Muscle of back (tissue), 13 donors: ENCODE measurements at places on chromosomes 5 and 9. TPM values are rescaled to one million over a fixed set of nuclear protein-coding genes. Genes with fewer than 3 reads are reported as not detected.

- DNase-seq = no peak
Observed at GRCh38 chr5:118447350-118447749, 541.0 kb downstream of the DTWD2 start.

DNA sequence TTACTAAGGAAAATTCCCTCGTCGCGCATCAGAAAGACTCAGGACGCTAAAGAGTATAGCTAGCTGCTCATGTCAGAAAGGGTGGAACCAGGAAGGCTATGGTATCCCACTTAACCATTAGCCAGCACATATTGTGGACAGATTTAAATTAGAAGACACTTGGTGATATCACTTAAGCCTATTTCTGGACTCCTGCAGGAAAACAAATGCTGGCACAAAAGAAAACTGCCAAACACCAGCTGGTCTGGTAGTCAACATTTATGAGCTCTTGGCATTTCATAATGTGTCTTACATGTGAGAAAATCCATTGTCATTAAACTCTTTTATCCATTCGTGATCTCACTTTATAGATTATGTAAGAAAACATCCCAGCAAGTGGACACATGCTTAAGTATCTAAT lies 377.4 kb downstream of the PTPRD start:
- no peak for DNase-seq

GRCh38 chr5:42908086-42908485 lies 96.4 kb upstream of the SELENOP start:
- DNase-seq = no peak

DNA sequence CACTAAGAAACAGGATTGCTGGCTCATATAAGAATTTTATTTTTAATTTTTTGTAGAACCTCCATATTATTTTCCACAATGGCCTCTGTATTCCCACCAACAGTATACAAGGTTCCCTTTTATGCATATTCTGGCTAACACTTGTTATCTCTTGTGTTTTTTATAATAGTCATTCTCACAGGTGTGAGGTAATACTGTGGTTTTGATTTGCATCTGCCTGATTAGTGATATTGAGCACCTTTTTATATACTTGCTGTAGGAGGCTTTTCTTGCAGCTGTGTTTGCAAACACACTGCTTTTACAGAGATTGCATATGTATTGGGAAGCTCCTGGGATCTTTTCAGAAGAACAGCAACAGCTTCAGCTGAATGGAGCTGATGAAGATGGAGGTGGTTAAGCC lies 164.8 kb downstream of the DEPDC1B start:
- no peak for DNase-seq

DNA sequence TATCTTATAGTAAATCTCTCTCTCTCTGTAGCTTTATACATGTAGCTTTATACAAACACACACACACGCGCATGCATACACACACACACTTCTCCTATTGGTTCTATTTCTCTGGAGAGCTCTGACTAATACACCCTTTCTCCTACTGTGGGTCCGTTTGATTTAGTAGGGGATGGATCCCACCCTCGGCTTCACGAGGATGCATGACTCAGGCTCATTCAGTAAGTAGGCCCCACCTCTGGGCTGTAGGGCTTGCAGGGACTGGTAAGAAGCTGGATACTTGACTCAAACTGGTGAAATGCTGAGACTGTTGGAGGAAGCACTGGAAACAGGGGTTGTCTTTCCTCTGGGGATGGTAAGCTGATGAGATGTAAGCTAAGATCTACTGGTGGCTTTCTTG lies 98.7 kb downstream of the SLC24A2 start:
- no peak for DNase-seq

DNA sequence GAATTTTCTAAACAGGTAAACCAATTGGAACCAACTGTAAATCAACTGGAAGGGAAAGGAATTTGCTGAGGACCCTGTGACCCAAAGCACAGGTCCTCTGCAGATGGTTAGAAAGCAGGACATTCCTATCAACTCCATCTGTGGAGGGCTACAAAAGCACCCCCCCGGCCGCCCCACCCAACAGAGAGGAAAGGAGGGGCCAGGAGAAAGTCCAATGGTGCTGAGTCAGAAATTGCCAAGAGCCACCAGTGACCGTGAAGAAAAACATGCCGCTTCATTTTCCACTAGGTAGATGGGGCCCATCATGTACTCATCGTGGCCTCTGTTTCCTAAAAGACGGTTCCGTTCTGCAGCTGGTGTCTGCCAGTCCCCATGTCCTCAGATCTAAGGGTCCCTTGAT lies 66.3 kb downstream of the RAPGEF1 start:
- DNase-seq = no peak

DNA sequence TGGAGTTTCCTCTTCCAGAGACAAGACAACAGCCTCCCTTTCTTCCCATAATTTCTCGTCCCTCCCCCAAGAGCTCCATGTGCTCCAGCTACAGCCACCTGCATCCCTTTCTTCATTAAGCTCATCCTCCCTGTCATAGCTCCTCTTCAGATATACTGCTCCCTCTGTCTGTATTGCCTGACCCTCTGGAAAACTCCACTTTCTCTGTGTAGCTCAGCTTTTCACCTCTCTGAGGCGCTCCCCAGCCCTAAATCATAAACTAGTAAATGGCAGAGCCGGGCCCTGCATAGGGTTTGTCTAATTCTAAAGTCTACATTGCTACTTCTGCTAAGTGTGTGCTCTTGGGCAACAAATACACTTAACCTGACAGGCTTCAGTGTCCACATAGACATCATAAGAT lies 8.8 kb upstream of the PLIN2 start:
- no peak for DNase-seq

GRCh38 chr9:122318284-122318683 lies 52.5 kb upstream of the PTGS1 start:
- DNase-seq = no peak

DNA sequence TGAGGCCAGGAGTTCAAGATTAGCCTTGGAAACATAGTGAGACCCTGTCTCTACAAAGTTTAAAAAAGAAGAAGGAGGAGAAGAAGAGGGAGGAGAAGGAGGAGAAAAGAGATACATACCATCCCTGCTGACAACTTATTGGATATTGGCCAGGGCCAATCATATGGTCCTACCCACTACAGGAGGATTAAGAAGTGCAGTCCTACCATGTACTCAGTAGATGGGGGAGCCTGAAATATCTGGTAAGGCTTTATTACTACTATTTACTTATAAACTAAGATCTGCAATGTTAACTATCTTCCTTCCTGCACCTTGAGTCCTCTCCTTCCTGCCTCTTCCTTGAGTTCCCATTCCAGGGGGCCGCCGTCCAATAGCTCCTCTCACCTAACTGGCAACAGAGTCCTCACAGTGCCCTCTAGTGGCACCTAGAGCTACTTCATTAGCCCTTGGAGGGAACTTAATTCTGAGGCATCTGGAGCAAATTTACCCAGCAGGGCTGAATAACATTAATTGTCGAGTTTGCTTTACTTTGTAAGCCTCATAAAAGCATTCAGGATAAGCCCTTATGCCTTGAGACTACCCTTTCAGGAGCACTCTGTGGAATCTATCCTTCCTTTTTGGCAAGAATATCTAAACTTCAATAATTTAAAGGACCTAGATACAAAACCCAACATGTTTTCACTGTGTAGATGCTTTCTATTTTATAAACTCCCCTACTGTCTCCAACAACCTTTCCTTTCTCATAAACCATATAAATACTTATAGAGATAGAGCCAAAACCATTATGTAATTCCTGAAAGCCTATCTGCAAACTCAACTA lies 39.1 kb upstream of the RANBP6 start:
- peak; percentile 44 for DNase-seq

- no peak for DNase-seq
Observed at GRCh38 chr5:172606156-172606785, 34.8 kb upstream of the NEURL1B start.

DNA sequence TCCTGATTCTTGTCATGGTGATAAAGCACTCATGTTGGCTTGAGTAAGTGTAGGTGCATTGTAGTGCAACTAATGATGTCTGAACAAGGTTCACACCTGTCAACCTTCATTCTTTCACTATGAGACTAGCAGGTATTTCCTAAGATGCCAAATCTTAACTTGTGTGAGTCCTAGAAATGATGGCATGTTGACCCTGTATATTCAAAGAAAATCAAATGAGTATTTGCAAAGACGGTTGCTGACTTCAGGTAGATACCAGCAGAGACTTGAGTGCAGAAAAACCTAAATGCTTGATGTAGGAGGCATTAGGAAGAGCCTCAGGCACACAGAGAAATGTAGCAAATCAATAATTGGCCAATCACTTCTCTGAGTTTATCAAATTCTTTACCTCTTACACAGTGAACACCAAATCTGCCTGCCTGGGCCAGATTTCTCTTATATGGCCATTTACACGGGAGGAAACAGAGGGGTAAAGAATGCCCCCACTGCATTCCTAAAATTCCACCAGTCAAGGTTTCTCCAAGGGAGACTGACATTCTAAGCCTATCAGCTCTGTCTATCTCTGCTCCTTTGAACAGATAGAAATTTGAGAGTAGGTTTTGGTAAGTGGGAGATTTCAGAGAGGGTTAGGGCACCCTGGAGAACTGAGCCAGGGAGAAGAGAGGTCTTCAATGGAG lies 488.6 kb upstream of the WWC1 start:
- no peak for DNase-seq

Gene FBP2
- 89.1 TPM for polyA plus RNA-seq

Gene CMYA5
- 215 TPM for polyA plus RNA-seq

Gene FGF18
- polyA plus RNA-seq = 19.1 TPM

Gene PDE6A
- polyA plus RNA-seq = 0.10 TPM

Gene TEX48
- not detected for polyA plus RNA-seq

Gene ATP10B
- 0.67 TPM for polyA plus RNA-seq

Gene CD180
- 1.3 TPM for polyA plus RNA-seq

Gene NUTM2F
- not detected for polyA plus RNA-seq

Gene GPR21
- polyA plus RNA-seq = not detected
